ENCODE measurements at places on chromosomes 3 and 15.

DNA sequence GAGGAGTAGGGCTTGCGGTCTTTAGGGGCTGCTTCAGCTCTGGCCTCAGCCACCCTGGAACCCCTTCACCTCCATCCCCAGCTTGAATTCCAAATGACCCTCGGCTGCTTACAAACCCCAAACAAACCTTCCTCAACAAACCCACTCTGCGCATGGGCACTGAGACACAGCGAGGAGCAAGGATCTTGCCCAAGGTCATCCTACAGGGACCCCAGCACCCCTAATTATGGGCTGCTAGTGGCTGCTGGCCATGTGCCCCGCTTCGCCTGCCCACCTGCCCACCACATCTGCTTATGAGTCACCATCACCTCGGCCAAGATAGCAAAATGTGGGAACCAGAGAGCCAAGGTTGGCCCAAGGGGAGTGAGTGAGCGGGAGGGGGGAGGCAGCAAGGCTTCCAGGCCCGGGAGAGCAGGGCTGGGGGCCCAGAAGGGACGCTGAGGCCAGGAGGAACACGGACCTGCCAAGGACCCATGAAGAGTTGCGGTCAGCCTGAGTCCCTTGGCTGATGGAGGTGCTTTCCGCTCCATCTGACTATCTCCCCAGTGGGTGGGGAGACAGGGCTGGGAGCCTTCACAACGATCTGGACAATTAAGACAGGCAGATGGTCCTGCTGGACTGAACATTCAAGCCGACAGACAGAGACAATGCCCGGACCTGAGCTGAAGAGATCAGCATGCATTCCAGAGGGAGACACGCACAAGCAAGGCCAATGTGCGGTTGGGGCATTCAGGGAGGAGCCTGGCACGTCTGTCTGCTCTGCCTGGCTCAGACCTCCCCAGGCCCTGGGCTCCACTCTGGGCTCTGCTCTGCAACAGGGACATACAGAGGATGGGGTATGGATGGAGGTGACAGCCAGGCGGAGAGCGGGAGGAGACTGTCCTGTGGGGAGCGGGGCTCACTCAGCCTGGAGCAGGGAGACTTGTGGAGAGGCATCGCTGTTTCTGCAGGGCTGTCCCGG, 10.8 kb upstream of the GRIP2 start:
- H3K27me3 ChIP-seq: no peaks in the 10 kb centered on the region
- no peak overlapping the region for H3K27ac ChIP-seq
- no peaks in the 10 kb centered on the region for H3K36me3 ChIP-seq
- H3K4me1 ChIP-seq: peaks cover 4% of the 10 kb centered on the region
- no peak for DNase-seq

DNA sequence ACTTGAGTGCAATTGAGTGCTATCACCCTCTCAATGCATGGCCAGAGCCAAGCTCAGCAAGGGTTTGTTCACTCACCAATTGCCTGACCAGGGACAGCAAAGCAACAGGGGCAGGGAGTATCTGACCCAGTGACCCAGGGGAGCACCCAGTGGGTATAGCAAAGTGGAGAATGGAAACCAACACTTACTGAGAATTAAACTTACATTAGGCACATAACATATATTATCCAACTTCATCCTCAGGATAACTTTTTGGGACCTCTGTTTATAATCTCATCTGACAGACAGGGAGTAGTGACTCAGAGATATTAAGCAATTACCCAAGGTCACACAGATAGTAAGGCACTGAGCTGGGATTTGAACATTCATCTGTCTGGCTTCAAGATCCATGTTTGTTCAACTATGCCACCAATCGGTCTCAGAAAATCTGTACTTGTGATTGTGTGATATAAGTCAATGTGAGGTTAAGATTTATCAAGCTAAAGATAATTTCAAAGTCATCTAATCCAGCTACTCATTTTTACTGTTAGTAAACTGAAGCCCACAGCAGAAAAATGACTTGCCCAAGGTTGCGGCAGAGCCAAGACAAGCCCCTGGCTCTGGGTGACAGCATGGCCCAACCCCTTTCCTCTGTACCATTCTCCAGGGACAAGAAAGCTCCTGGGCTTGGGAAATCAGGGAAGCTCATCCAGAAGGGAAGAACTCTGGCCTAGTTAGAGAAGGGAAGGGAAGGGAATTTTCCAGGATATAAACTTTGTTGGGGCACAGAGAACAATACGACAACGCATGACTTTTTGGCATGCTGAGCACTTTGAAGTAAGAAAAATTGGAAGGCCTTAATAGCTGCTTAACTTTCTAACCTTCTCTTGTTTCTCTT, 138.0 kb upstream of the SMAD3 start:
- no peaks in the 10 kb centered on the region for H3K27me3 ChIP-seq
- H3K36me3 ChIP-seq: no peaks in the 10 kb centered on the region
- H3K4me3 ChIP-seq: no peak overlapping the region
- H3K27ac ChIP-seq: no peak overlapping the region

DNA sequence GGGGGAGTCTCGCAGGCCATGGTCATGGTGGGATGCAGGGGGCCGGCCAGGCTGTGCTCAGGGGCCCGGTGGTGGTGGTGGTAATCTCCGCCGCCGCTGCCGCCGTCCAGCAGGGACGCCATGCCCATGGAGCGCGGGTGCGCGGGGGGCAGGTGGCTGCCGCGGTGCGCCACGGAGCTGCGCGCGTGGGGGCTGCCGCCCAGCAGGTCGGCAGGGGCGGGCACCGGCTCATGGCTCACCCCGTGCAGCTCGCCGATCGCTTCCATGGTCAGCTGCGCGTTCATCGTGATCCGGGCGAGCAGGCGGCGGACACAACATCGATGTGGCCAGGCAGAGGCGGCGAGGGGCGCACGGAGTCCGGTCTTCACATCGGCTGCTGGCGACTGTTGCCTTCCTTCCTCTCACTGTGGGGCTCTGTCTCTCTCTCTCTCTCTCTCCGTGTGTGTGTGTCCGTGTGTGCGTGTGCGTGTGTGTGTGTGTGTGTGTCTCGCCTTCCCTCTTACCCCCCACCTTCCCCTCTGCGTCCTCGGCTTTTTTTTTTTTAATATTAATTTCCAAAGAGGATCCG, 451 bp downstream of the ONECUT1 start:
- DNase-seq: no peak
- H3K36me3 ChIP-seq: no peaks in the 10 kb centered on the region
- peaks cover 20% of the 10 kb centered on the region for H3K4me1 ChIP-seq
- peak overlapping the region; percentile 72 for H3K4me3 ChIP-seq

GRCh38 chr3:40417845-40418543, 31.0 kb downstream of the ENTPD3 start:
- no peak overlapping the region for H3K4me3 ChIP-seq
- H3K36me3 ChIP-seq: no peaks in the 10 kb centered on the region
- no peak overlapping the region for H3K27ac ChIP-seq
- H3K4me1 ChIP-seq: no peaks in the 10 kb centered on the region
- no peaks in the 10 kb centered on the region for H3K27me3 ChIP-seq
- DNase-seq: no peak

All from thoracic aorta (tissue), 2 donors.